ENCODE measurements at places on chromosomes 11 and 22. TPM values are rescaled to one million over a fixed set of nuclear protein-coding genes. Genes with fewer than 3 reads are reported as not detected.

- DNase-seq, result no peak
Measured at GRCh38 chr11:59769111-59769510, 13.9 kb downstream of the STX3 start.

OR1S2 gene
- not detected for total RNA-seq

MRGPRX3 gene
- total RNA-seq, result not detected

- DNase-seq, result no peak
Measured at GRCh38 chr22:46511151-46512038, 26.0 kb downstream of the CELSR1 start.

SLC22A25 gene
- not detected for total RNA-seq

DNA sequence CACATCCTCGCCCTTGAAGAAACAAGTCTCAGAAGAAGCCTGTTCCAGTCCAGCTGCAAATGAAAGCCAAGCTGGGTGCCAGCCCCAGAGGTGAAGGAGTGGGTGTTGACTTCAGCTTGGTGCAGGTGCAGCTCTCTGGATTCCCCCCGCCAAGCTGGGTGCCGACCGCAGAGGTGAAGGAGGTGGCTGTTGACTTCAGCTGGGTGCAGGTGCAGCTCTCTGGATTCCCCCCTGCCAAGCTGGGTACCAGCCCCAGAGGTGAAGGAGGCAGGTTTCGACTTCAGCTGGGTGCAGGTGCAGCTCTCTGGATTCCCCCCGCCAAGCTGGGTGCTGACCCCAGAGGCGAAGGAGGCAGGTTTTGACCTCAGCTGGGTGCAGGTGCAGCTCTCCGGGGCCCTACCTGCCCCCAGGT is 1234.0 kb downstream of the TBC1D22A start:
- DNase-seq, result no peak

- no peak for DNase-seq
Measured at GRCh38 chr22:37333724-37334460, 51.6 kb downstream of the CYTH4 start.

CARD16 gene
- 18.7 TPM for total RNA-seq

DNA sequence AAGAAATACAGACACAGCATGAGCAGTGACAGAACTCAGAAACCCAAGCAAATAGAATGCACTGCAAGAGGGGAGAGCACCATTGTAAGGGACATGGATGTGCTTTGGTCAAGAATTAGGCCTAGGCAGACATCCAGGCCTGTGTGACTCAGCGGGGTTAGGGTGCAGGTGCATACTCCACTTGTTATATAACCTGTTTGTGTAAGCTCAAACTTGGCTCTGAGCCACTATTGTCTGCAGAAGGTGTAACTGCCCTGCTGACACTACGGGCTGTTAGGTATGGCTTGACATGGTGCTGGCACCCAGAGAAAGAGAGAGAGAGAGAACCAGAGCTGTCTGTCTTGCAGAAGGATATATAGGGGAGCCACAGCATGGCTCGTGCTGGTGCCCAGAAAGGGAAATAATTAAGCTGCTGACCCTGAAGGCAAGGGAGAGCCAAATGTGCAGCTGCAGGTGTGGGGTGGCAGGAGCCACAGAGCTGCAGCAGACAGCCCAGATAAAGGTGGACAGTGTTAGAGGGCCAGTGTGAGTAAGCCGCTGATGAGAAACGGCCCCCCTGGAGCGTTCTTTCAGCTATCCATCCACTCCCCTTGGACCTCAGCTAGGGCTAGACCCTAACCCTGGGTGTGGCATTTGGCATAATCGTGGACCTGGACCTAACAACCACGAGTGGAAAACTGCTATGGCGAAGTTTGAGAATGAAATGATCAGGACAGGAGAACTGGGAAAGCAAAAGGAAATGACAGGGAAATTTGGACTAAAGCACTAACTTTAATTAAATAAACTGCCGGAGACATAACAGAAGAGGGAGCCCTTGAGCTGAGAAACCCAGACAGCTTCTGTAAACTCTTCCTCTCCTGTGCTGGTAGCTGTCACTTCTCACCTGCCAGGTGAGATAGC is 253.0 kb upstream of the CCDC179 start:
- DNase-seq, result no peak

DNA sequence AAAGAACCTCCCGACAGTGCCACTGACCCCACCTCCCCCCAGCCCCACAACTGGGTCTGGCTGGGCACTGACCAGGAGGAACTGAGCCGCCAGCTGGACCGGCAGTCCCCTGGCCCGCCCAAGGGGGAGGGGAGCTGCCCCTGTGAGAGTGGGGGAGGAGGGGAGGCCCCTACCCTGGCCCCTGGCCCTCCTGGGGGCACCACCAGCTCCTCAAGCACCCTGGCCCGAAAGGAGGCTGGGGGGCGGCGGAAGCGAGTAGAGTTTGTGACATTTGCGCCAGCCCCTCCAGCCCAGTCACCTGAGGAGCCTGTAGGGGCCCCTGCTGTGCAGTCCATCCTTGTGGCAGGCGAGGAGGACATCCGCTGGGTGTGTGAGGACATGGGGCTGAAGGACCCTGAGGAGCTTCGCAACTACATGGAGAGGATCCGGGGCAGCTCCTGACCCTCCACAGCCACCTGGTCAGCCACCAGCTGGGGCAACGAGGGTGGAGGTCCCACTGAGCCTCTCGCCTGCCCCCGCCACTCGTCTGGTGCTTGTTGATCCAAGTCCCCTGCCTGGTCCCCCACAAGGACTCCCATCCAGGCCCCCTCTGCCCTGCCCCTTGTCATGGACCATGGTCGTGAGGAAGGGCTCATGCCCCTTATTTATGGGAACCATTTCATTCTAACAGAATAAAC is 12.3 kb downstream of the TMEM132A start:
- DNase-seq, result no peak

GRCh38 chr11:8605971-8606563 is 12.0 kb upstream of the STK33 start:
- no peak for DNase-seq

OR2AG1 gene
- total RNA-seq, result not detected

DNA sequence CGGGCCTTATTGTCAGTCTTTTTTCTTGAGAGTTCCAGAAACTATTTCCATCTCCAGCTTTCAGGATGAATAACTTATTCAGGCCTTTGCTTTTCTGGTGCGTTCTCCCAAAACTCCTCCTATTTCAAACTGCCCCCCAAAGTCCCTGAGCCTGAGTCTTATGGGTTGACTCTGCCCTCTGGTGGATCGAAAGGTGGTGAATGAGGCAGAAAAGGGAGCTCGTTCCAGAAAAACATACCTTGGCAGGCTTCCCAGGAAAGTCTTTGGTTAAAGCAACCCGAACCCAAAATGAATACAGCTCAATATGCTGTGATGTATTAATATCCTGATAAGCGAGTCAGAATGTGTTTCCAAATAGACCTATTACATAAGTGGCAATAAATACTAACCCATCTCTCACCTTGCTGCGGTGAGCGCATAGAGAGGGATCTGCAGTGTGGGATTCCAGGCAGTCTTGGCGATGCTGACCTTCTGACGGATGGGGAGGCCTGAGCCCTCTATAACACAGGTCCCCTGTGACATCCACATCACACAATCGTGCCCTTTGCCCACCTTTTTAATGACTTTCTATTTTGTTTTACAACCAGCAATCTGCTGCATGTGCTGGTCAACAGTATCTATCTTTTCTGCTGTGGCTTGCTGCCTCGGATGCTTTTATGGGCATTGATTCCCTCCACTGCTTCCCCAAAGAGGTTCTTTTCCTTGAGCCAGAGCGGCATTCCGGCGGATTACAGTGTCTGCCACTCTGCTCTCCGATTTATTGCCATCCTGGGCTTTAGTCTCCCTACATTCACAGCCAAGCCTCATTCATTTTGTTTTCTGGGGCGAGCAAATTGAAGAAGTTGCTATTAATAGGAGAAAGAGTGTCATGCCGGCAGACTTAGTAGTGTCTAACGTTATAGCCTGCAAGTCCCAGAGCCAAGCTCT is 756.8 kb downstream of the NTM start:
- DNase-seq, result no peak

GRCh38 chr22:45305456-45306075 is 4.2 kb upstream of the FAM118A start:
- DNase-seq, result no peak

PRG2 gene
- 0.90 TPM for total RNA-seq

DNA sequence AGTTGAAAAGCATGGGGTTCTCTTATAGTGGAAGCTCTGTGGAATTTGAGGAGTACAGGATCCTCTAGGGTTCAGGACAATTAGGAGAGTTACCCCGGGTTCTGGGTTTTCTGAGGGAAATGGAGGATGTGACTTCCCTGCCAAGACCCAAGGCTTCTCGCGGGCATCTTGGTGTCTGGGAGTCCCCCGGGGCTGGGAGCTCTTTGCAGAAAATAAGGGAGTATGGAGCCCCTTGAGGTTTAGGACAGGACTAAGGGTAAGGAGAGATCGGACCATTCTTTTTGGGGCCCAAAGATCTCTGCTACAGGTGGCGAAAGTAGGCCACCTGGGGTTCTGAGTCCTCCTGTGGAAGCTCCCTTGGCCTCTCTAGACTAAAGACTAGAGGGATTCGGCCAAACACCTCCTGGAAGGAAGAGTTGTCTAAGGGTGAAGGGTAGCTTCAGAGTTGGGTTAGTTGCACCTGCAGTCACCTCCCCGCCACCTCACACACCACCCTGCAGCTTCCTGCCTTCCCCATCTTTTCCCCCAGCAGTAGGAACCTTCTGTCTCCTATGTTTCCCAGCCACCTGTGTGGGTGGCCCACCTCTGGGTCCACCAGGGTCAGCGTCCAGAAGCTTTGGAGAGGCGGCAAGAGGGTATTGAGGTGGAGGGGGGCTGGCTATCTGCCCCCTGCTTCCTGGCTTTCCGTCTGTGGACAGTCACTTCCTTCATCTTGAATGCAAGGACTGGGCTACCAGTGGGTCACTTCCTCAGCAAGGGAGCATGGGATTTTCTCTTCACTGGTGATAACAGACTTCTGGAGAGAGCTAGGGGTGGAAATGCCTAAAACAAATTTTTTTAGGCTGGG is 908 bp downstream of the LIMK2 start:
- no peak for DNase-seq

All from CD8-positive, alpha-beta T cell (primary cell).